ENCODE measurements at places on chromosomes 2 and 18. TPM values are rescaled to one million over a fixed set of nuclear protein-coding genes. Genes with fewer than 3 reads are reported as not detected.

PTPRN gene
- not detected for total RNA-seq

HOXD10 gene
- not detected for total RNA-seq

CYP1B1 gene
- 0.79 TPM for total RNA-seq

INHBB gene
- 0.79 TPM for total RNA-seq

APOB gene
- total RNA-seq = 1.3 TPM

SLC19A3 gene
- 0.86 TPM for total RNA-seq

CNOT9 gene
- total RNA-seq = 87.9 TPM

CDCA7 gene
- total RNA-seq = 31.7 TPM
